ENCODE measurements at places on chromosomes 4 and X. TPM values are rescaled to one million over a fixed set of nuclear protein-coding genes. Genes with fewer than 3 reads are reported as not detected.

GRCh38 chr4:184114431-184114830 is 103.2 kb downstream of the ENPP6 start:
- no peaks in the 10 kb centered on the region for H3K36me3 ChIP-seq
- peaks cover 10% of the 10 kb centered on the region for H3K4me1 ChIP-seq
- H3K27ac ChIP-seq: no peak overlapping the region
- H3K27me3 ChIP-seq: no peaks in the 10 kb centered on the region
- H3K4me3 ChIP-seq: no peak overlapping the region
- no peak for DNase-seq

GRCh38 chrX:11632732-11633131 is 33.0 kb downstream of the ARHGAP6 start:
- DNase-seq: no peak
- no peak overlapping the region for H3K27ac ChIP-seq
- no peak overlapping the region for H3K4me3 ChIP-seq
- no peaks in the 10 kb centered on the region for H3K27me3 ChIP-seq
- H3K4me1 ChIP-seq: no peaks in the 10 kb centered on the region
- no peaks in the 10 kb centered on the region for H3K36me3 ChIP-seq

Gene ASMT
- 0.26 TPM for polyA plus RNA-seq

DNA sequence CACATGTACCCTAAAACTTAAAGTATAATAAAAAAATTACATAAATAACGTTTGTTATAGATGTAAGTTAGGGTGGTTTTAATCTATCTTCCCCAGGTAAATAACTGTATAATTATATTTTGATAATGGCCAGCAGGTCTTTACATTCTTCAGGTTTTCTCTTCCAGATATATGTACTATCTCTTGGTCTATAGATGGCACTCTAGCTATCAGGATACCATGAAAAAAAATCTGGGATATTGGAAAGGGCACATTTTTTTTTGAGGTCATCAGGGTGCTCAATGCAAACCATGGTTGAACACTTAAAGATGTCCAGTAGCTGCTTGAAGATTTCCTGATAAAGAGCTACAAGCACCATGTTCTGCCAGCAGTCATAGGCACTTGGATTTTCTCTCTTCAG is 15.6 kb upstream of the ADH4 start:
- H3K27ac ChIP-seq: no peak overlapping the region
- H3K36me3 ChIP-seq: no peaks in the 10 kb centered on the region
- peaks cover 56% of the 10 kb centered on the region for H3K4me1 ChIP-seq
- DNase-seq: no peak

Measured in liver (tissue), 10 donors.